Progenitor cell of endocrine pancreas (in vitro differentiated cells): ENCODE measurements at places on chromosomes 11 and 22. TPM values are rescaled to one million over a fixed set of nuclear protein-coding genes. Genes with fewer than 3 reads are reported as not detected.

Gene VSIG2
- total RNA-seq, result 1.8 and 2.6 TPM in 2 replicates

Gene OR10D3
- not detected in 2 replicates for total RNA-seq

Gene NLRP6
- not detected in 2 replicates for total RNA-seq

Gene OR52E8
- not detected in 2 replicates for total RNA-seq

Gene DLAT
- 36.7 and 38.7 TPM in 2 replicates for total RNA-seq

Gene APOBEC3A
- not detected in 2 replicates for total RNA-seq

Gene AP5B1
- total RNA-seq, result 18.4 and 19.3 TPM in 2 replicates

Gene SCGB1A1
- 1.9 and 3.1 TPM in 2 replicates for total RNA-seq

Gene PGA5
- 0.60 and 0.69 TPM in 2 replicates for total RNA-seq

Gene TYR
- total RNA-seq, result not detected in 2 replicates

Gene DCHS1
- 54.7 and 61.4 TPM in 2 replicates for total RNA-seq

Gene GDPD4
- total RNA-seq, result not detected in 2 replicates

Gene OR52B2
- not detected in 2 replicates for total RNA-seq

Gene BEST1
- 0.34 and 0.44 TPM in 2 replicates for total RNA-seq

Gene TRPM5
- 0.46 and 0.84 TPM in 2 replicates for total RNA-seq

Gene SCGB1D2
- not detected in 2 replicates for total RNA-seq

Gene CELSR1
- 20.9 and 21.0 TPM in 2 replicates for total RNA-seq

Gene OR10A5
- total RNA-seq, result not detected in 2 replicates

Gene FERMT3
- total RNA-seq, result 5.4 and 5.9 TPM in 2 replicates

Gene TMPRSS13
- total RNA-seq, result 5.7 and 6.1 TPM in 2 replicates

Gene MPZL2
- 22.4 and 22.9 TPM in 2 replicates for total RNA-seq

Gene C22orf42
- total RNA-seq, result 13.2 and 13.9 TPM in 2 replicates

Gene FBLN1
- total RNA-seq, result 257 and 258 TPM in 2 replicates

Gene LRP4
- 8.7 and 11.0 TPM in 2 replicates for total RNA-seq

Gene SLC17A6
- 0.20 TPM in 1 of 2 replicates, not detected in the other for total RNA-seq

Gene MUC2
- not detected in 2 replicates for total RNA-seq

Gene KCNJ4
- 1.7 and 2.2 TPM in 2 replicates for total RNA-seq

Gene CERK
- total RNA-seq, result 59.2 and 62.0 TPM in 2 replicates

Gene UBQLNL
- 0.53 and 0.79 TPM in 2 replicates for total RNA-seq

Gene SERHL2
- total RNA-seq, result 0.69 and 1.0 TPM in 2 replicates

Gene SPON1
- total RNA-seq, result 13.3 and 13.7 TPM in 2 replicates

Gene ZNRF3
- 7.5 and 9.5 TPM in 2 replicates for total RNA-seq

Gene JHY
- total RNA-seq, result 3.5 and 5.3 TPM in 2 replicates

Gene KRTAP5-7
- 0.29 and 0.41 TPM in 2 replicates for total RNA-seq

Gene NFAM1
- total RNA-seq, result 0.31 and 0.69 TPM in 2 replicates

Gene UBASH3B
- total RNA-seq, result 2.4 and 4.9 TPM in 2 replicates

Gene CCDC116
- total RNA-seq, result 1.3 and 1.4 TPM in 2 replicates

Gene NAALAD2
- total RNA-seq, result 5.5 and 6.4 TPM in 2 replicates

Gene CDKN1C
- 247 and 268 TPM in 2 replicates for total RNA-seq

Gene GAS2
- total RNA-seq, result 14.5 and 16.0 TPM in 2 replicates

Gene MS4A4E
- total RNA-seq, result not detected in 2 replicates

Gene SYT12
- 0.20 and 0.22 TPM in 2 replicates for total RNA-seq

Gene SMIM35
- not detected in 2 replicates for total RNA-seq

Gene KBTBD4
- total RNA-seq, result 16.6 and 18.1 TPM in 2 replicates

Gene TREH
- not detected in 2 replicates for total RNA-seq

Gene OR4C5
- total RNA-seq, result not detected in 2 replicates

Gene TMPRSS5
- 1.8 and 2.6 TPM in 2 replicates for total RNA-seq

Gene LRRC74B
- 0.40 and 0.72 TPM in 2 replicates for total RNA-seq

Gene MS4A3
- total RNA-seq, result not detected in 2 replicates

Gene KCNQ1OT1
- total RNA-seq, result 18.0 and 18.7 TPM in 2 replicates

Gene ANGPTL5
- total RNA-seq, result not detected in 2 replicates

Gene CYP2R1
- total RNA-seq, result 13.4 and 14.9 TPM in 2 replicates

Gene DKK3
- total RNA-seq, result 66.3 and 75.2 TPM in 2 replicates

Gene UPK3A
- 0.57 and 1.9 TPM in 2 replicates for total RNA-seq

Gene POU2AF3
- 3.4 and 4.2 TPM in 2 replicates for total RNA-seq

Gene EXPH5
- total RNA-seq, result 32.8 and 35.0 TPM in 2 replicates

Gene ALDH3B1
- not detected in 2 replicates for total RNA-seq

Gene CHADL
- 3.1 TPM in 2 replicates for total RNA-seq

Gene CHST1
- 0.31 and 0.36 TPM in 2 replicates for total RNA-seq

Gene HEPHL1
- not detected in 2 replicates for total RNA-seq
